ENCODE measurements at places on chromosomes 6 and 20.

DNA sequence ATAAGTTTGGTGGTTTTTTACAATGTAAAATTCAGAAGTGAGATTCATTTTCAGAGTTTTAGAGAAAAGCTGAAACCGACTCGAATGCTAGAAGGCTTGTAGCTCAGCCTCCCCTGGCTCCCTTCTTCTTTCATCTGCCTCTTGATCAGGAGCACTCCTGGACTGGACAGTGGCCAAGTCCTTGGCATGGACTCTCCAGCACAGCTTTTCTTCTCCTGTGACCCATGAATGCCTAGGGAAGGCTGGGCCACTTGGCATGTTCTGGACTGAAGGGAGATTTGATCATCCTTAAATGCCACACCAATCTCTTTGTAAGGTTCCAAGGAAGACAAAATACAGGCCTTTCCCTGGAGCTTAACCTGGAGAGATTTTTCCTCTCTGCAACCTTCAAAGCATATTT is 384.0 kb upstream of the SASH1 start:
- DNase-seq, result no peak

DNA sequence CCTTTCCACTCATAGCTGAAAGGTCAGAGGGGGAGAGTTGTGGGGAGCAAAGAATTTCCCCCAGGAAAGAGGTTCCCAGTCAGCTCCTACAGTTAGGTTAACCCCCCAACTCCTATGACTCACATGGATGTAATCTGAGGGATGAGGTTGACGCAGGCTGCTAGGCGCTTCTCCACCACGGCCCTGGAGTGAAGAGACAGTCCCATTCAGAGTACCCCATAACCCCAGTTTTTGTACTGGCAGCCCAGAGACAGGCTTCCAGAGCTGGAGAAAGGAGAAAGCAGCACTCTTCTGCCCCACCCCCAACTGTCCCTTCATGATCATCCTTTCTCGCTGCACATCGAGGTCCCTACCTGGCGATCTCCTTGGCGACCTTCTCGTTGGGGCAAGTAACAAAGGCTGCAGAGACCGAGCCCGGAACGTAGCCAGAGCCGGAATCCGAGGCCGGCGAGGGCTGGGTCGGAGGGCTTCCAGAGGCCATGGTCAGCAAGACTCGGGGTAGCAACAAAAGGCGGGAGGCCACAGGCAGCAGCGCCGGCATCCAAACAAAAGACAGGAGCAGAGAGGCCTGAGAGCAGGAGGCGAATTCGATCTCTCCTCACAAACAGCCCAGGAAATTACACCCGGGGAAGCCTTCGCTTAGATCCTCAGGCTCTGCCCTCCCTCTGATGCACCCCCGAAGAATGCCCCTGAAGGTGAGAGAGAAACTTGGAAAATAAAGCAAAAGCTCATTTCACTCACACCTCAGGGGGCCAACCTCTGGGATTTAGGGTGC is 592 bp downstream of the CUTA start:
- no peak for DNase-seq

DNA sequence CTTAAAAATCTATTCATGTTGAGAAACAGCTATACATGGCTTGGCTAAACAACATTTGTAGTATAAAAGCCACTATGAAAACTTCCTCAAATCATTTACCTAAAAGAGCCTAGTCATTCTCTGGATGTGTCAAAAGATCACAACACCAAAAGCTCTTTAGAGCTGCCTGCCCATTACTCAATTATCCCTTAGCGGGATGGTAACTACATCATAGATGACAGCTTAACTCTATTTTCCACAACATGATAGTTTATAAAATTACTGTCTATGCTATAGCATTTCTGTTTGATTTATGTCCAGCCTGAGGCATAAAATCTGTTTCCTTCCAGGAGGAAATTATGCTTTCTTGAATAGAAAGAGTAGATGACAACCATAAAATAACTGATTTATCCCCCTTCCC is 777.6 kb upstream of the HS3ST5 start:
- DNase-seq, result no peak

- DNase-seq, result no peak
These were observed 154.8 kb upstream of the KCNQ5 start for GRCh38 chr6:72466971-72467566.

- DNase-seq, result no peak
These were observed 73.0 kb downstream of the SERAC1 start for GRCh38 chr6:158095031-158095430.

DNA sequence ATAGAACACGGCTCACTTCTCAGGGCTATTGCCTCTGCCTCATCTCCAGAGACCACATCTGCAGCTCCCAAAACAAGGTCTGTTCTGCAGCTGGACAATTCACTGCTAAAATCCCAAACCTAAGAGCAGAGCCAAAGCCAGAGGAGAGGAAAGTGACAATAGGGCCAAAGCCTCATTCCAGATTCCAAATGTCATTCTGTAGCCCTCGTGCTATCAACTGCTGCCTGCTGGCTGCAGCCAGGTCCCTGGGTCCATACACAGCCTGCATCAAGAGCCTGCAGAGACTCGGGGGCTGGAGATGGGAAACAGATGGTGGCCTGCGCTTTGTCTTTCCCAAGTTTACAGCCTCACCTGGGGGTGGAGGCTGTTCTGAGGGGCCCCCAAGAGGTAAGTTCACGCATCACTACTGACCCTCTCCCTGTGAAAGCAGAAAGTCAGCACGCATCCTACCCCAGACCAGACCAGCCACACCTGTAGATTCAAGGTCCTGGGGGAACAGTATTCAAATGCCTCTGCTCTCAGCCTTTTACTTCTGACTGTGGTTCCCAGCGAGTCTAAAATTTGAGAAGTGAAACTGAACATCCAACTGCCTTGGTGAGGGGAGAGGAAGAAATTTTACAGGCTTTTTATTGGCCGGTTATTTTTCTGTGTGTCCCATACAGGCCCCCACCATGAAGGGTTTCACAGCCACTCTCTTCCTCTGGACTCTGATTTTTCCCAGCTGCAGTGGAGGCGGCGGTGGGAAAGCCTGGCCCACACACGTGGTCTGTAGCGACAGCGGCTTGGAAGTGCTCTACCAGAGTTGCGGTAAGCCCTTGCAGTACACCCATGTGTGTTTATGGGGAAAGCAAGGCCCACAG is at the start of gene LY86:
Gene LY86, plus strand, starts transcription at position 657 of the 860 bp plus-strand sequence. Its CDS starts 15 bp downstream, at position 672.
- DNase-seq, result no peak

DNA sequence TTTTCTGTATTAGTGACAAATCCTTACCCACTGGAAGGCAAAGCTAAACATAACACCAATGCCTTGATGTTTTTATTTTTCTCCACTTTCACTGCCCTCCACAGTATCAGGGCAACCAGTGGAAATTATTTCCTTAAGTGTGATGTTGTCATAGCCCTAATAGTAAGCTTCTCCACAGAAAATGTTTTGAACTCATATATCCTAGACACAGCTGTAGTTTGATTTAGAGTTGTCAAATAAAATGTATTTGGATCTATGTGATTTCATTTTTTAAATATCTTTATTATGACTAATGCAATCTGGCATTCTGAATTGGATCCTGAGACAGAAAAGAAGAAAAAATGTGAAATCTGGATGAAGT is 70.9 kb upstream of the UFL1 start:
- DNase-seq, result no peak

DNA sequence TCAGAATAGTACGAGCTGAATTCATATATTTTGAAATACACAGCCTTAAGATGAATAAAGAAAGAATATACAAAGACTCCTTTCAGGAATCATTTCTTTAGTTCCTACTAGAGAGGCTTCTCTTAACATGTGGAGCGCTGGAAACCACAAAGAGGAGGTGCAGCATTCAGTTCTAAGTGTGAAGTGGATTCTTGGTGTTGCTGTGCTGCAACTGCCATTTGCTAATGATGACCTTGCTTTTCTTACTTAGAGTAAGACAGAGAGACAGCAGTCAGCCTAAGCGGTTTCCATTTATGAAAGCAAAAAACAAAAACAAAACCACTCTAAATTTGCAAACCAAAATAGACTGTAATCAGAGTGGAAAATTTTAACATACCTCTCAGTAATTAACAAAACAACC is 629.0 kb downstream of the EPHA7 start:
- no peak for DNase-seq

GRCh38 chr6:134888316-134888715 is 61.6 kb downstream of the ALDH8A1 start:
- no peak for DNase-seq

- DNase-seq, result no peak
These were observed 73.8 kb upstream of the CD93 start for GRCh38 chr20:23159947-23160318.

- DNase-seq, result no peak
These were observed 43.1 kb downstream of the MBOAT1 start for GRCh38 chr6:20169119-20169557.

GRCh38 chr20:9354579-9354978 is 159.8 kb upstream of the LAMP5 start:
- DNase-seq, result no peak

DNA sequence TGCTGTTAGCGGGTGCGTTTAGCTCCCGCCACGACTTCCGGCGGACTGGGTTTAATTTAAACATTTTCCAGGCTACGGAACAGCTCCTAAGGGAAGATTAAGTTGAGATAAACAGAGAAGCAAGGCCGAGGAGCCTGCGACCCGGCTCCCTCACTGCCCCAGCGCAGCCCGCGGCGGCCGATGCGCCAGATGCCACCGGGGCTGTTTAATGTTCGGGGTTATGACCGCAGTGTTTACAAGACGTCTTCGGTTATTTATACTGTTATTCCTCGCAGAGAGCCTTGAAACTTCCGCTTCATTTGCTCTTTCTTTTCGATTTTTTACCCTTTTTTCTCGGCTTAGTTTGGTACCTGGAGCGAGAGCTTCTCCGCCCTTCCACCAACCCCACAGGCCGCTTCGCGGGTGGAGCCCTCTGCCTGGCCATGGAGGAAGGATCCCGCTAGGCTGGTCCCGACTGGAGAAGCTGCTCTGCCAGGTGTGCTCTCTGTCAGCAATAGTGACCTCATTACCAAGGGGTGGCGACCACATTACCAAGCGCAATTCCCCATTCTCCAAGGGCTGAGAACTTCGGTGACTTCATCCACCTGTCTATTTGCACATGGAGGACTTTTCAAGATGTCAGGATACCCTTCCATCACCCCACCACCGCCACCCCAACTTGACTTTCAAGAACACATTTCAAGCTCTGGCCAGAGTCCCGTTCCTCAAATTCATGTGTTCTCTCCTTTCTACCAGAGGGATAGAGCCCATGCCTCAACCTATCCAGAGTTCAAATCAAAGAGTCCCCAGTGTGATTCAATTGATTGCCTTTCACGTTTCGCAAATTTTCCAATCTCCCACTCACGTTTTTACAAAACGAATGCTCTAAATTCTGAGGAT is 4.1 kb downstream of the TCF21 start:
- no peak for DNase-seq

- DNase-seq, result no peak
These were observed 227.5 kb upstream of the MYLIP start for GRCh38 chr6:15901141-15902115.

DNA sequence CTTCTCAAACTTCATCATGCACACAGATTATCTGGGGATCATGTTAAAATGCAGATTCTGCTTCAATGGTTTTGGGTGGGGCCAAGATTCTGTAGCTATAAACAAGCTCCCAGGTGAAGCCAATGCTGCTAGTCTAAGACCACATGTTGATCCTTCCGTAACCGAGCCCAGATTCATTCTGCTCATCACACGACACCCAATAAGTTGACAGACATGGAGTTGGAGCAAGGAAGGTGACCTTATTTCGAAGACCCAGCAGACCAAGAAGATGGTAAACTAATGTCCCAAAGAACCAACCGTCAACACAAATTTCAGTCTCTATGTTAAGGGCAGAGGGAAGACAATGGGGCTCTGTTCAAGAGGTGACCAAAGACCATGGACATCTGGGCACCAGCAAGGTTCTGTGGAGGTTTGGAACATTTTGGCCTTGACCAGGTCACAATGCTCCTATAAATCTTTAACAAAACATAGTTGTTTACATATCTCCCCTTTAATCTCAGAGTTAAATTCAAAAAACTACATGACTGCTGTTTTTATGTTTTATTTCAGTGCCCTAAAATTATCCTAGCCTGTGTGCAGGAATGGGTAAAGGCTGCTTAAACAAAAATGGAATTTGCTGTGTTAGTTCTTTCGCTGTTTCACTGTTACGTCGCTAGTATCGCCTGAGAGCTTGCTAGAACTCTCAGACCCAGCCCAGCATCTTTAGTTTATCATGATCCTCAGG is 50.1 kb downstream of the SPTLC3 start:
- DNase-seq, result no peak

- no peak for DNase-seq
These were observed 100.4 kb downstream of the OGFRL1 start for GRCh38 chr6:71388856-71389527.

- DNase-seq, result no peak
These were observed 646.6 kb downstream of the HACE1 start for GRCh38 chr6:104212977-104213668.

DNA sequence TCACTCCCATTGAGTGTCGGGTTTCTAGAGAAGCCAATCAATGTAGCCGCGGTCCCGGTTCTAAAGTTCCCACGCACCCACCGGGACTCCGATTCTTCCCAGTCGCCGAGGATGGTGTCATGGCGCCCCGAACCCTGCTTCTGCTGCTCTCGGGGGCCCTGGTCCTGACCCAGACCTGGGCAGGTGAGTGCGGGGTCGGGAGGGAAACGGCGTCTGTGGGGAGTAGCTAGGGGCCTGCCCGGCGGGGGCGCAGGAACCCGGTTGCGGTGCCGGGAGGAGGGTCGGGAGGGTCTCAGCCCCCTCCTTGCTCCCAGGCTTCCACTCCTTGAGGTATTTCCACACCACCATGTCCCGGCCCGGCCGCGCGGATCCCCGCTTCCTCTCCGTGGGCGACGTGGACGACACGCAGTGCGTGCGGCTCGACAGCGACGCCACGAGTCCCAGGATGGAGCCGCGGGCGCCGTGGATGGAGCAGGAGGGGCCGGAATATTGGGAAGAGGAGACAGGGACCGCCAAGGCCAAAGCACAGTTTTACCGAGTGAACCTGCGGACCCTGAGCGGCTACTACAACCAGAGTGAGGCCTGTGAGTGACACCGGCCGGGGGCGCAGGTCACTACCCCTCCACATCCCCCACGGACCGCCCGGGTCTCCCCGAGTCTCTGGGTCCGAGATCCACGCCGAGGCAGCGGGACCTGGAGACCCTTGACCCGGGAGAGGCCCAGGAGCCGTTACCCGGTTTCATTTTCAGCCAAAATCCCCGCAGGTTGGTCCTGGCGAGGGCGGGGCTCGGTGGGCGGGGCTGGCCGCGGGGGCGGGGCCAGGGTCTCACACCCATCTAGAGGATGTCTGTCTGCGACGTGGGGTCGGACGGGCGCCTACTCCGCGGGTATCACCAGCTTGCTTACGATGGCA is 35.2 kb upstream of the HLA-G start:
- peak; percentile 67 for DNase-seq

- no peak for DNase-seq
These were observed 25.2 kb downstream of the TFAP2B start for GRCh38 chr6:50843842-50844241.
